ENCODE measurements at places on chromosomes 4 and X.

- DNase-seq = no peak
Measured at GRCh38 chr4:15197005-15197404, 194.7 kb downstream of the CPEB2 start.

- DNase-seq = no peak
Measured at GRCh38 chr4:20217951-20218350, 33.8 kb upstream of the SLIT2 start.

DNA sequence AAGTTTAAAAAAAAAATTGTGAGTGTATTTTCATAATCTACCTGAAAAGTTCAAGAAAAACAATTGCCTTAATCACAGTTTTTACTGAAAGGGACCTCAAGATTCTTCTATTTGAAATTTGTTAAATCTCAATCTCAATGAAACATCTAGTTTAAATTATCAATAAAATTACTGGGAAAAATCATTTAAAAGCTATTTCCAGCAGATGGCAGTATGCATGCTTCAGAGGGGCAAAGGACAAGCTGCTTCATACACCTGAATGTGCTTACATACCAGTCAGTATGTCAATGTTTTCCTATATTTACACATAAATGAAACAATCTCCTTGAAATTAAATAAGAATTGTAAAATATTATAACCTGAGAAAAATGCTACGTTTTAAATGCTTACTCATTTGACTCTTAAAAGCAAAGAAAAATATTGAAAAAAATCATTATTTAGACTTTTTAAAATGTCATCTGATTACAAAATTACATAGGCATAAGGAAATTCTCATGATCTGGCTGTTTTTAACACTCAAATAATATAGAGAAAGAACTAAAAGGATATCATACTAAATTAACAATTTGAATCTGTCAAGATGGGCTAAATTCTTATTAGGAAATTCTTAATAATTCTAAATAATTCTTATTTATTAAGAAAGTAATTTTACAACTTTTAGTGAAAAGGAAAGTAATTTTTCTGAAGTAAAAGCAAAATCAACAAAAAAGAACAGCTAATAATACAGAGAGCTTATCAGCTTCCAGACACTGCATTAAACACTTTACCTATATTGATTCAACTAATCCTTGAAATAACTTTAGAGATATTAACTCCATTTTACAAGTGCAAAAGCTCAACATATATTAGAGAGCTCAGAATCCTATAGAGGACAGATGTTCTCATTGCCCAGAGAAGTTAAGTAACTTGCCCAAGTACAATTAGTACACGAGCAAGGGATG is 242.1 kb downstream of the ADAMTS3 start:
- DNase-seq = no peak

- no peak for DNase-seq
Measured at GRCh38 chrX:46561824-46562657, 11.5 kb upstream of the CHST7 start.

DNA sequence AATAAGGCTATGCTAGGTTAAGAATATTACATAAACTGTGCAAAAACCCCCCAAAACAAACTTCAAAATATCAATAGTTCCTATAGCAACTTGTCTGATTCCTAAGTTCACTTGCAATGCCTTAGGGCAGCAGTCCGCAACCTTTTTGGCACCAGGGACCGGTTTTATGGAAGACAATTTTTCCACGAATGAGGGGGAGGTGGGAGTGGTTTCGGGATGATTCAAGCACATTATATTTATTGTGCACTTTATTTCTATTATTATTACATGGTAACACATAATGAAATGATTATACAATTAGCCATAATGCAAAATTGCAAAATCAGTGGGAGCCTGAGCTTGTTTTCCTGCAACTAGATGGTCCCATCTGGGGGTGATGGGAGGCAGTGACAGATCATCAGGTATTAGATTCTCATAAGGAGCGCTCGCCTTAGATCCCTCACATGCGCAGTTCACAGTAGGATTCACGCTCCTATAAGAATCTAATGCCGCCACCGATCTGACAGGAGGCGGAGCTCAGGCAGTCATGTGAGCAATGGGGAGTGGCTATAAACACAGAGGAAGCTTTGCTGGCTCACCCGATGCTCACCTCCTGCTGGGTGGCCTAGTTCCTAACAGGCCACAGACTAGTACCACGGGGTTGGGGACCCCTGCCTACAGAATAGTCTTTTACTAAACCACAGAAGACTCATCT is 39.7 kb downstream of the ACOX3 start:
- no peak for DNase-seq

DNA sequence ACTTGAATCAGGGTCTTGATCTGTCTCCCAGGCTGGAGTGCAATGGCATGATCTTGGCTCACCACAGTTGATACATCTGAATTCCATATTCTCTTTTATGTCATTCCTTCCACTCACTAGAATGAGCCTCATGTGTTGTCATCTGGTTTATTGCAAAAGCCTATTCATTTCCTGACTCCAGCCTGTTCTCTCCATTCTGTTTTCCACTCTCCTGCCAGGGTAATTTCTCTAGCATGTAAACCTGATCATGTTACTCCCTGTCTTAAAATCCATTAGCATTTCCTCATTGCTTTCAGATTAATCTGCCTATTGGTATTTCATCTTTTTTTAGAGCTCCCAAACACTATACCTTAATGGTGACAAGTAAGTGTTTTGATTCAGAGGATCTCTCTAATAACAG is 4.3 kb upstream of the DDX60L start:
- no peak for DNase-seq

DNA sequence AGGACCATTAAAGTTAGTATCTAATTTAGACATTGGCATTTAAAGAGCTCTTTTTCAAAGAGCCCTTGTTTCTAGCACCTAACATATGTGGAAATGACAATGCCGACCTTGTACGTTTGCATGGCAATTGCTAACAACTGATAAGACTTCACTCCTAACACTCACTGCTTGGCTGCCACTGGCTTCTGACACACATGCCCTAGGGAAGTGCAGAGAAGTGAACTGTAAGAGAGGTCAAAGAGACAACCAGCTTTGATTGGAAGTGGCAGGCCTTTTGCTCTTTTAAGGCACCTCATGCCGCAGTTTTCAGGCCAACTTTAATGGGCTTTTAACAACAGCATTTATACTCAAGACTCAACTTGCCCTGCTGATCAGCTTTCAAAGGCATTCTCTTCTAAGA is 158.4 kb downstream of the RAB28 start:
- no peak for DNase-seq

DNA sequence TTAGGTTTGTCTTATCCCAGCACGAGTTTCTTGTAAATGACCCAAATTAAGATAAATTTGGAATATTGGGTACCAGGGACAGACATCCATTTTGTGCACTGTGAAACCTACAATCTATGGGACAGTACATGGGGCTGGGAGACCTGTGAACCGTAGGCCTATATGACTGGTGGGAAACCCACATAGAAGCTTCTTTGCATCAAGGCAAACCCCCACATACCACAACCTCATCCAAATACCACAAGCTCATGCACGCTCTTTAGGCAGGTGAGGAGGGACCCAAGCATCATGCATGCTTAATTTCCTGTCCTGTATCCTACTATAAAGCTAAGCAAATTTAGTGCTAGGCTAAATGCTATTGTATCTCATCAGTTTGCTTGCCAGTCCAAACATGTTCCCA is 47.8 kb downstream of the NIPAL1 start:
- no peak for DNase-seq

DNA sequence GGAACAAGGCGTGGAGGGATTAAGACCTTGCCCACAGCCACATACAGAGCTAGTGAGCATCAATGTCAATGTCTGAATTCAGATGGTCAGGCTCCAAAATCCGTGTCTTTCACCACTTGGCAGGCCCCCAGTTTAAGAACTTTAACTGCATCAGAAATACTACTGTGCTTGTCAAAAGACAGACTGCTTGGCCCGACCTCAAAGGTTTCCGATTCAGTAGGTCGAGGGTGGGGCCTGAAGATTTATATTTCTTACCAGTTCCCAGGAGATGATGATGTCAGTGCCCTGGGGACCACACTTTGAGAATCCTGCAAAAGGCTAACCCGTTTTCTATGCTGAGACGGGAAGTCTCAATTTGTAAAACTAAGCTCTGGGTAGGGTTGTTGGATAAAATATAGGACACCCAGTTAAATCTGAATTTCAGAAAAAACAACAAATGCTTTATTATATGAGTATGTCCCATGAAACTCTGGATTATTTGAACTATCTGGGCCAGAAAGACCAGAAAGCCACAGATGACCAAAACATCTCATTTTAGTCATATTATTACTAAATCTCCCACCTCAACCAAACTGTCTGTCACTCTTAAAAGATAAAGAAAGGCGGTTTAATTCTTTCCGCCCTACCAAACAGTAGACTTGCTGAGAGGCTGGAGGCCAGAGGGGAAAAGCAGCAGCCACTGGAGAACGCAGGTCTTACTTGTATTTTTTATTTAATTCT is 42.7 kb downstream of the GATB start:
- no peak for DNase-seq

DNA sequence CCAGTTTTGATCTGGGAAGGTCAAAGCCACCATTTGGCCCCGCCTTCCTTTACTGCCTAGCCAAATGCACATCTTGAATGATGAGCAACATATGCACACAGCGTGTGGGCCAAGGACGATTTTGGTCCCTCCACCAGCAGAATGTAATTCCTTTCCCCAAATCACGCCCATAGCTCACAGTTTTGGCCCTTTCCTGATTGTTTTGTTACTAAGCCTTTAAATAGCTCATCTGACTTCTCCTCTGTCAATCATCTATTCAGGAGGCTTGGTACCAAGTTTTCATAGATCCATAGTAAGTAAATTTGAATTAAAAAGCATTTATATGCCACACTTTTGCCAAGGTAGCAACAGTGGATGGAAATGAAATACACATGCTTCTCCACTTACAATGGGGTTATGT is 123.3 kb downstream of the NFKB1 start:
- DNase-seq = no peak

DNA sequence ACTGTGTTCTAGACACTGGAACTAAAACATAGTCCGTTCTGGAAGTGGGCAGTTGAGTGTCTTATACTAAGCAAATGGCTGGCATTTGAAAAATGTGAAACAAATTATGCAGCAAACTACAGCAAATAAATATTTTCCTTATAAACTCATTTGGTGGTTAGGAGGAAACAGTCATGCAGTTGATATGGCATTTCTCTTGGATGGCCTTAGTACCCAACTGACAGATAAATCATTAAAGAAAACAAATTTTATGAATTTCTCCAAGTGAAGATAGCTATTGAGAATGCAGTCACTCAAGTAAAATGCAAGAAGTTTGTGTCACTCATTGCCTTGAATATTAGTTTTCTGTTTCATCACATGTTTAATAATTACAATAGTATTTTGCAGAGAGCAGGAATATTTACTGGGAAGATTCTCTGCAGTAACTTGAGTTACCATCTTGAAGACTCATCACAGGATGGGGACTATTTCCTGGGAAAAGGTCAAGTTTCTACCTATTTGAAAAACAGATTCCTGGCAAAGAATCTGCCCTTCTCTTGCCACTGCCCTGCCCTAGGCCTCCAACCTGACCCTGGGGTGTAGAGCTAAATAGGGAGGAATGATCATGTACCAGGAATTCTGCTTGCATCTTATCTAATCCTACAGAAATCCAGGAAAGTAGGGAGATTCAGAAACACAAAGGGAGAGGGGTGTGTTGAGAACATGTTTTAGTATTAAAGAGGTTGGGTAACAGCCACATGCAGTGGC is 105.9 kb downstream of the SH3RF1 start:
- no peak for DNase-seq

DNA sequence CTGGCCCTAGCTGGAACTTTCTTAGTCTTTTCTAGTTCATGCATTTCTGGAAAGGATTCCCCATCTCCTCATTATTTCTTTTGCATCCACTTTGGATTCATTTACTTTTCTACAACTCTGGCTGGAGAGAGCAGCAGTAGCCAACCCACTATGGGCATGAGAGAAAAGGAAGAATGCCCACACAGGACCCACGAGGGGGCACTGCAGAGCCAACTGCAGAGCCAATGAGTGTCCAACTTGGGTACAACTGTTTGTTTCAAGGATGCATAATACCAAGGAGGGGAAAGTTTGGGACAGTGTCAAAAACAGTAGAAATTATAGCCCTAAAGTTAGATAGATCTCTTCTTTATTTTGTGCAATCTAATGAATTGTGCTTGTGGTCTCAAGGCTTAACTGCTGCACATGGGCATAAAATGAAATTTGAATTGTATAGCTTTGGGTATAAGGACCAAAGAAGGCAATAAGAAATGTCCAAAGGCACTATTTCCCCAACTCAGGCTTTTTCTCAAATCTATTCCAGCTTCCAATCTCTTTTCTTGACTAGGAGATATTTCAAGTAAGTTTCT is 230.6 kb downstream of the NSUN7 start:
- no peak for DNase-seq

DNA sequence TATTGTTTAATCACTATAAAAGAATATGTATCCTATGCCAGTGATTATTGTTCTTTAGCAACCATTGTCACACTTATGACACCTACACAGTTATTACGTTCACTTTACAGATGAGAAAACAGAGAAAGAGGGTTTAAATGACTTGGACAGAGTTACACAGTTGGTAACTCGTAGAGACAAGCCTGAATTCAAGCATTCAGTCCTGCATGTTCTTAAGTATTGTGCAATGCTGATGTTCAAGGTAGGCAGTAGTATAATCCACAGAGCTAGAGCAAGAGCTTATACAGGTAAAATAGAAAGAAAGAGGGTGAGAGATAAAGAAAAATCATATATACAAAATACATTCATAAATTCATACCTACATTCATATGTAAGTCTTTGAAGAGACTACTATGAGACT is 249.8 kb upstream of the ANXA10 start:
- DNase-seq = no peak

GRCh38 chr4:144115519-144115918 is 25.0 kb downstream of the GYPA start:
- DNase-seq = no peak

GRCh38 chr4:138758196-138758595 is 257.4 kb upstream of the NOCT start:
- DNase-seq = no peak

GRCh38 chr4:109754093-109754857 is 24.4 kb upstream of the PLA2G12A start:
- DNase-seq = no peak

DNA sequence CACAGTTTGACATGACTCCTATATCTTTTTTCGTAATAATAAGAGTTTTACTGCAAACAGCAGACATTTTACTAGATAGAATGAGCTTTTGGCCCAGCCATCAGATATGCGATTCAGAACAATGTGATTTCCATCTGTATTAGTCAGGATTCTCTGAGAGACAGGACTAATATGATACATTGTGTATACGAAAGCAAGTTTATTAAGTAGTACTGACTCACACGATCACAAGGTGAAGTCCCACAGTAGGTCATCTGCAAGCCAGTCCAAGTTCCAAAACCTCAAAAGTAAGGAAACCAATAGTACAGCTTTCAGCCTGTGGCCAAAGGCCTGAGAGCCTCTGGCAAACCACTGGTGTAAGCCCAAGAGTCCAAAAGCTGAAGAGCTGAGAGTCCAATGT is 24.1 kb downstream of the CXCL8 start:
- no peak for DNase-seq

- DNase-seq = no peak
Measured at GRCh38 chr4:153074486-153074885, 129.8 kb upstream of the TRIM2 start.

- no peak for DNase-seq
Measured at GRCh38 chrX:152901816-152902501, 4.1 kb downstream of the ZNF185 start.

Data from activated T-cell treated with anti-CD3 and anti-CD28 coated beads for 24 hours (primary cell).